ENCODE measurements at places on chromosomes 16 and 17.

DNA sequence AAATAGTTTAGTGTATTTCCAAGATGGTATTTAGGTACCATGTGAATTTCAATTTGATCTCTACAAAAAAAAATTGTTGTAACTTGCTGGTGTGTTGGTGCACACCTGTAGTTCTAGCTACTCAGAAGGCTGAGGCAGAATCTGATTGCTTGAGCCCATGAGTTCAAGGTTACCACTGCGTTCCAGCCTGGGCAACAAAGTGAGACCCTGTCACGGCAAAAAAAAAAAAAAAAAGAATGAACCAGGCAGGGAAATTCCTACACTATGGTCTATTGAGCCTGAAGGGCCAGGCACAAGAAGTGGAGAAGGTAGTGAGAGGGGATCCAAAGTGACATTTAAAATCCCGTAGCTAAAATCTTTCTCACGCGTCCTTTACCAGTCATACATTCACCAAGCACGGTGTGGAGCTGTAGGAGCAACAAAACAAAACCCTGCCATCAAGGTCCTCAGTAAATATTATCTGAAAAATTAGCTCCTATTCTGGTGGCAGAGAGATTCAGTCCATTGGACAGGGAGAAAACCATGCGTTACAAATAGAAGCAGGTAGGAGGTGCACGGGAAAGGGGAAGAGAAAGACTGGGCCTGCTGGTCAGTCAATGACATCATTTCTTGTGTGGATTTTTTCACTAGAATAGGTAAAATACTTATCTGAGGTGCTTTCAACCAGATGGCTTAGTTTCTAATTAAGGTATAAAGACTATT is 27.3 kb downstream of the TXNDC11 start:
- no peak for DNase-seq

GRCh38 chr17:19370493-19370960 is 7.8 kb upstream of the MAPK7 start:
- DNase-seq = no peak

- DNase-seq = no peak
These were observed 1178.3 kb downstream of the CDH11 start for GRCh38 chr16:63943566-63943965.

DNA sequence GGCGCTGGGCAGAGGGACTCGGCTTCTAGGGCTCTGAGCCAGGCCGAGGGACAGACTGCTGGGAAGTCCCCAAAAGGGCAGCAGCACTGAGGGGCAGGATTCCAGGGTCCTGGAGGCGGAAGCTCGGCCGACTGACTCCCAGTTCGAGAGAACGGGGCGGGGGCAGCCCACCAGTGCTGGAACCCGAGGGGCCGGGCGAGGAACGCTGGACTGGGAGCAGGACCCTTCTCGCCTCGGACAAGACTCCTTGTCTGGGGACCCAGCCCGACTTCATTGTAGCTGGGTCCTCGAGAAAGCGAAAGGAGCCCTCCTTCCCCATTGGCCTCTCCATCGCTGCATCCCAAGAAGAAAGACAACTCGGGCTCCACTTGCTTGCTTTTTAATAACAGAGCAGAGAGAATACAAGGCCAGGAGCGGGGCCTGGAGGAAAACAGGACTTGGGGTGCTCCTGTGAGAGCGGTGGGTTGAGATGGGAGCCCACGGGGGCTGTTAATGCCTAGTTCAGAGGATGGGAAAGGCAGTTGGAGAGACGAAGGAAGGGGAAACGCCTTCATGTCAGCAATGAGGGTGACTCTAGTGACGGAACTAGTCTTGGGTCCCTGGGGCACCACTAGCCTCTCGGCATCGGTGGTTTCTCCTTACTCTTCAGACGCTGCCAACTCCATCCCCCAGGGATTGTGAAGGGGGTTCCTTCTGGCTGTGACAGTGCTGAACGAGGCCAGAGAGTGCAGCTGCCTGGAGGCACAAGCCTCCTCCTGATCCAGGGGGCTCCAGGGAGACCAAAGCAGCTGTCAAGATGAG is 492 bp upstream of the CAMTA2 start:
- DNase-seq = no peak

DNA sequence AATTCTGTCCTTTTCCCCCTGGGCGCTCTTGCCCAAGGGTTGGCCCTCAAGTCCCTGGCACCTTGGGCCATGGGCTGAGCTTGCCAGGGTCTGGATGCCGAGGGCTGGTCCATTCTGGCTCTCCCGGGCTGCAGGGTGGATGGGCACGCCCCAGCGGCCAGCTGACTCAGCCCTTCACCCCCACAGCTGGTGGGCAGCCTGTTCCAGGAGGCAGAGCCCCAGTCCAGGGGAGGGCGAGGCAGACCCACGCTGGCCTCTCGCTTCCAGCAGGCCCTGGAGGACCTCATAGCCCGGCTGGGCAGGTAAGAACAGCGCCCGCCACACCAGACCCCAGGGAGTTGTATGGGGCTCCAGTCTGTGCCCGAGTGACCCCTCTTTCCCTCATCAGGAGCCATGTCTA is 15.0 kb downstream of the MYO15B start:
- no peak for DNase-seq

DNA sequence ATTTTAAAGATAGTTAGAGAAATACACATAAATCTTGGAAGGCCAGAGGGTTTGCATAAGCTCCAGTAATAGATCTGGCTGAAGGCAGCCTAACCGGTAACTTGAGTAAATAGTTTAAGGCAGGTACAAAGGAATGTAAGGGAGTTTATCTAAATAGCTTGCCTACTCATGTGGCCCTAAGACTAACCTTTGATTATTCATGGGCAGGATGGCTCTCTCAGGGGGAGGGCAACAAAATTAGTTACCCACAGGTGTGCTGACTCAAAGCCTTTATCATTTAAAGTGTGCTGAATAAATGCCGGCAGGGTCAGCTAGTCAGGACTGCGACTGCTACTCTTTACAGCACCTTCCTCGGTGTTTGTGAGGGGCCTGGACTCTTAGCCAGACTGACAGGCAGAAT is 761.3 kb upstream of the KIF2B start:
- DNase-seq = no peak

GRCh38 chr17:9814337-9814945 is 7.4 kb downstream of the GSG1L2 start:
- no peak for DNase-seq

DNA sequence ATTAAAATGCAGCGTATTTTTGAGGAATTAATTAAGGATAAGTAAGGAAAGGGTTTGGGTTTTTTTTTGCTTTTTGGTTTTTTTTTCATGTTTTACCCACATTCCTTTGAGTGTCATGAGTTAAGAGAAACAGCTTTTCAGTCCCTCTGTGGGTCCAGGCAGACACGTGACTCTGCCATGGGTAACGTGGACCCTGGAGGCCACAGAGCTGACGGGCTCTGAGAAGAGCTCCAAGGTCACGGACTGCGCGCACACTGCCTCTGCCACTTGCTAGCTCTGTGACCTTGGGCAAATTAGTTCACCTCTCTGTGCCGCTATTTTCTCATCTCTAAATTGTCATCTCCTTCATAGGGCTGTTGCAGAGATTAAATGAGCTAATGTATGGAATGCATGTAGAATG is 588.2 kb upstream of the CDH11 start:
- DNase-seq = no peak

DNA sequence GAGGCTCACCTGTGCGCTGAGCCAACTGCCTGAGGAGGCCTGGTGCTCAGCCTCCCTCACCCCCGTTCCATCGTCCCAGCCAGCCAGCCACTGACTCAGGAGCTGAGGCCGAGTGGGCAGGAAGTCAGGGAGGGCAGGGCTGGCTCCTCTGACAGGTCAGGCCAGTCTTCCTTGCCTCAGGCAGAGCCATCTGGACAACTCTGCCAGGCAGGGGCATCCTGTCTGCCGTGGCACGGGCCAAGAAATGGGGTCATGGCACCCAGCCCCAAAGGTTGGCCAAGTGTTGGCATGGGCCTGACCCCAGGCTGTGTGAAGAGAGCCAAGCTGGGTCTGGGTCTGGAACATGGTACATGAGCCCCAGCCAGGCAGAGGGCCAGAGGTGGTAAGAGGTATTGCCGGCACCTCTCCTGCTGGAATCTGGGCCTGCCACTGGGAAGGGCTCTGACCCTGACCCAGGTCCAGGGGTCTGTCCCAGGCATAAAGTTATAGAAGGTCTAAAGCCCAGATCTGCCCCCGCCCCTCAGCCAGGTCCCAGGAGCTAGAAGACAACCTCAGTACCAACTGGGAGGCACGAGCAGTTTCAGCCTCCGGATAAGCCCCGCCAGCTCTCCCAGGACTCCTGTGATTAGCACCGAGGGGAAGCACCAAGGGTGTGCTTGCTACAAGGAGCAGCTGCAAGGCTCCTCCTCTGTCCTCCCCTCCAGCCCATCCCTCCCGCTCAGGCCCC is 2.5 kb upstream of the VASN start:
- no peak for DNase-seq

GRCh38 chr16:76162046-76162445 is 115.2 kb upstream of the CNTNAP4 start:
- DNase-seq = no peak

- DNase-seq = no peak
These were observed 164.0 kb upstream of the HS3ST3A1 start for GRCh38 chr17:13765701-13766100.

All from NCI-H1092 (cell line).